ENCODE measurements at places on chromosomes 5 and 9.

DNA sequence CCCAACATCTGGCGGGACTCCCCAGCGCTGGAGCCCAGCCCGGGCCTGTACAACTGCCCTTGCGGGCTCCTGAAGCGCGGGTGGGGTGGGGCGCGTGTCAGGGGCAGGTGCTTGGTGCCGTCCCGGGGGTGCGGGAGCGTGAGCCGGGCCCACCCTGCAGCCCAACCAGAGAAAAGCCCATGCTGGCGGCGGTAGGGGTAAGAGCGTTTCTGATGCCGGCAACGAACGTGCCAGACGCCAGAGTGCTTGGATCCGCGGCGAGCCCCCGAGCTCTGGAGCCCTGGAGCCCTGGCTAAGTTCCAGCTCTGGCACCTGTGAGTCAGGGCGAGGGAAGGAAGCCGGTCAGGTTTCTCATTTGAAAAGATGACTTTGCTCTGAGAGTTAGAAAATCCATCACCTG is 58.0 kb downstream of the ZNF510 start:
- no peaks in the 10 kb centered on the region for H3K27me3 ChIP-seq

- no peaks in the 10 kb centered on the region for H3K27me3 ChIP-seq
- H3K36me3 ChIP-seq = no peaks in the 10 kb centered on the region
- H3K27ac ChIP-seq = no peak overlapping the region
These were observed 6.1 kb upstream of the UBLCP1 start for GRCh38 chr5:159257007-159257406.

DNA sequence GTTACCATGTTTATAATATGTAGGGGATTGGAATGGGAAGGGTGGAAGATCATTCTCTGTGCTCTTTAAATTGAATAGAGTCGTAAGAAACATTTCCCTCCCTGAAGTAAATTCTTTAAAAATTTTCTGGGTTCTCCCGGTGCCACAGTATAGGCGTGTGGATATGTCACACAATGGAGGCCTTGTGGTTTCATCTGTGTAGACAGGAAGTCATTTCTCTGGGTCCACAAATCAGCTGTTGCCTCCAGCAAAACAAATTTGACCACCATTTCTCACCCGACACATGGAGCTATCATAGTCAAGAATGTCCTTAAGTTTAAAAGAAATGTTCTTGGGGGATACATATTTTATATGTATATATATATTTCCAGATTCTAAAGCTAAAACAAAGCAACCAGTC is 17.4 kb downstream of the CEP78 start:
- H3K27me3 ChIP-seq = no peaks in the 10 kb centered on the region
- H3K27ac ChIP-seq = no peak overlapping the region
- peaks cover 5% of the 10 kb centered on the region for H3K36me3 ChIP-seq
- H3K4me3 ChIP-seq = no peak overlapping the region

DNA sequence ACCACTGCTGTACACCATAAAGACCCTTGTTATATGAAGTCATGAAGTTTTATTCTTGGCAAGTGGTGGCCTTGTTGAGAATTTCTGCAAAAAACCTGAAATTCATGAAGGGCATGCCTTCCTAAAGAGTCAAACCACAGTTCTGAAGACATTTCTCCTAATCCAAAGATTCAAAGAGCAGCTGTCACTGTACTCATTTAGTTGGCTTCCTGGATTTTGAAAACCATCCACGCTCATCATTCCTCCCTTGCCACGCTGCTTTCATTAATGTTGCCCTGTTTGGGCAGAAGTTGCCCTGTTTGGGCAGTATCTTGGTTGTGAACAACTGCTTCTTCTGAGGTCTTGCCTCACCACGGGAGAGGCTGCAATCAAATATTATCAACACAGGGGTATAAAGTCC is 560.3 kb upstream of the TLE4 start:
- no peaks in the 10 kb centered on the region for H3K27me3 ChIP-seq
- H3K36me3 ChIP-seq = no peaks in the 10 kb centered on the region
- H3K27ac ChIP-seq = no peak overlapping the region
- no peak for DNase-seq
- no peaks in the 10 kb centered on the region for H3K4me1 ChIP-seq

DNA sequence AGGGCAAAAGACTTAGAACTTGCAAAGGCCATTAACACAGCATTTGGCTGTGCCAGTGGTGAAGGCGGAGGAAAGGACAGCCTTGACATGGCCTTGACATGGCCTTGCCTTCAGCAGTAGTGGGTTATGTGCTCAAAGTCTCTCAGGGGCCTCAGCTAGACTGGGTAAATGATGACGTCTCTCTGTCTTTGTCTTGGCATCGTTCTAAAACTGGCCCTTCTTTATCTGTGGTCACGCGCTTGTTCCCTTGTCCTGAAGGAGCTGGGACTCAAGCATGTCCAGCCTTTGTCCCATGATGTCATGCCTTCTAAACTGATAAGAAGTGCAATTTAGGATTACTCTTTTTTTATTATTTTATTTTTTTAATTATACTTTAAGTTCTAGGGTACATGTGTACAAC is 88.7 kb upstream of the ATP10B start:
- no peak overlapping the region for H3K27ac ChIP-seq
- H3K4me3 ChIP-seq = no peak overlapping the region
- no peaks in the 10 kb centered on the region for H3K4me1 ChIP-seq
- no peaks in the 10 kb centered on the region for H3K36me3 ChIP-seq
